ENCODE measurements at places on chromosomes 7 and 10.

- DNase-seq: no peak
Measured at GRCh38 chr10:98460837-98461499, 14.2 kb upstream of the HPS1 start.

GRCh38 chr10:18164093-18164492 is 23.9 kb downstream of the CACNB2 start:
- no peak for DNase-seq

GRCh38 chr7:99559175-99559915 is 903 bp downstream of the ZNF655 start:
- peak; percentile 62 for DNase-seq

DNA sequence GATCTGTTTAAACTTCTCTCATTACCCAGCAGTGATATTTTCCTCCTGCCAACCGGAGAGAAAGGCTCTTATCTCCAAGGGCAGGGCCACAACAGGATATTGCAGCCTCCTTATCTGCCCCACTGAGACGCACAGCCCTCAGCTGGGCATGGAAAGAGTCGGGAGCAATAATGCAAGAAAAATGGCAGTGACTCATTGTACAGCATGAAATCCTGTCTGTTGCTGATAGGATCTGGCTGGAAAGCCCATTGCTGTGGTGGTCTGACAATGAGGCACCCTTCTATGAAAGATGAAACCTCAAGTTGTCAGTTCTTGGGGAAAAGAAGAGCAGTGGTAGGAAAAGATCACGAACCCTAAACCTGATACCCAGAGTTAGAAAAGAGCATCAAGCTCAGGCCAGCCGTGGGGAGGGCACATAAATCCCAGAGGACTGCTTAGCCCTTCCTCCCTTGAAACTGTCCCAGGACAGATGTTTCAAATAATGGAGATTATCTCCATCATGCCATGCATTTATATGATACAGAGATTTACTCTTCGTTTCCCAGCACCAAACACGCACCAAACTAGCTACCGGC is 47.0 kb upstream of the FIGNL1 start:
- DNase-seq: no peak

GRCh38 chr10:77972148-77972547 is 45.6 kb upstream of the DLG5 start:
- DNase-seq: no peak
